ENCODE measurements at places on chromosomes 2 and 18. TPM values are rescaled to one million over a fixed set of nuclear protein-coding genes. Genes with fewer than 3 reads are reported as not detected.

Gene RAB6C
- polyA plus RNA-seq, result 0.56 TPM

Gene TUBA3E
- polyA plus RNA-seq, result not detected

DNA sequence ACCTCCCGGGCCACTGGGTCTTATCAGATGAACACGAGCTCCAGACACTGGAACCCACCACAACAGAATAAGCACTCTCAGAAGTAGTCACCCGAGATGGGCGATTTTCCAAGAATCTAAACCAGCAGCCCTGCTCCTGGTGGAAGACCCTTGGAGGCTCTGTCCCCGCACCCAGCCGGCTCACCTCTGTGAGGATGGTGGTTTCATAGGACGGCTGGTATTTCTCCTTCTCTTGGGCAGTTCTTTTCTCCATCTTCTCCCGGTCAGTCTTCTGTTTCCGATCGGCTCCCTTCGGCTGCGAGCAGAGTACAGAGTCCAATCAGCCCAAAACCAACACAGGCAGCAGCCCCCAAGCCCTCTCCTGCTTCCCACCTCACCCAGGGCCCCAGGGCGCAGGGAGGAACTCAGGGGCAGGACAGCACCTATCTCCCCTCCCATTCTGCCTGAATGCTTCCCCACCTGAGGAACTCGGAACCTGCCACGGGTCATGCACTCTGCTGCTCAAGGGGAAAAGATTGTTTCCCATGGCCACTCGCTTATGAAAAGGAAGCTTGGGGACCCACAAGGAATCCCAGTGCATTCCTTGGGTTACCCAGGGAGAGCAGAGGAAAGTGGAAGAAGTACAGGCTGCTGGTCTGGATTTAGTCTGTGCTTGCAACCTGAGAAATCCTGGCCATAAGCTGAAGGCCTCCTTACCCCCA lies 42.7 kb downstream of the TFCP2L1 start:
- DNase-seq, result no peak

DNA sequence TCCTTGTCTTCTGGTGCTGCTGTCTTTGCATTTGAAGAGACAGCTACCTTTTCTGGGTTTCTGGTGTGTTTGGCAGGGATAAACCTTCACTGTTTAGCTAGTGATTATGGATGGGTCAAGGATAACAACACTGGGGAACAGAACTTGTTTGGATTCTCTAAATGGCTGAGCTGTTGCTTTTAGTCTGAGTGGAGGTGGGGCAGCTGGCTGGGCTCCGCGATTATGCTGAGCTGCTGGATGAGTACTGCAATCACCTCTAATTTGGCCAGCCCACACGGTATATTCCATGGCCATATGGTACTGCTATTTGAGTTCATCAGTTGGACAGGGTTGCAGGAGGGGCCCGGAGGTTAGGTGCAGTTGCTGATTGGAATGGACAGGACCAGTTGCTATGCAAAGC lies 361.6 kb upstream of the TFPI start:
- no peak for DNase-seq

- no peak for DNase-seq
These were observed at the start of gene CDH19 for GRCh38 chr18:66603941-66604627. CDH19 (minus strand) TSS chr18:66604090; CDS start chr18:66572204, 31,886 bp downstream.

GRCh38 chr18:12744103-12744502 lies 41.3 kb downstream of the PSMG2 start:
- peak; percentile 36 for DNase-seq

GRCh38 chr2:74391580-74392448 lies 11.7 kb upstream of the DCTN1 start:
- DNase-seq, result peak; percentile 96
